Stimulated activated CD4-positive, alpha-beta T cell treated with anti-CD3 and anti-CD28 coated beads, Interleukin-15, amount 100 ng/mL, for 1 hour (primary cell): ENCODE measurements at places on chromosomes 6 and 20.

- DNase-seq = no peak
These were observed 306.5 kb upstream of the SPTLC3 start for GRCh38 chr20:12702312-12702711.

- no peak for DNase-seq
These were observed 69.1 kb upstream of the BTN3A2 start for GRCh38 chr6:26295691-26296555.

DNA sequence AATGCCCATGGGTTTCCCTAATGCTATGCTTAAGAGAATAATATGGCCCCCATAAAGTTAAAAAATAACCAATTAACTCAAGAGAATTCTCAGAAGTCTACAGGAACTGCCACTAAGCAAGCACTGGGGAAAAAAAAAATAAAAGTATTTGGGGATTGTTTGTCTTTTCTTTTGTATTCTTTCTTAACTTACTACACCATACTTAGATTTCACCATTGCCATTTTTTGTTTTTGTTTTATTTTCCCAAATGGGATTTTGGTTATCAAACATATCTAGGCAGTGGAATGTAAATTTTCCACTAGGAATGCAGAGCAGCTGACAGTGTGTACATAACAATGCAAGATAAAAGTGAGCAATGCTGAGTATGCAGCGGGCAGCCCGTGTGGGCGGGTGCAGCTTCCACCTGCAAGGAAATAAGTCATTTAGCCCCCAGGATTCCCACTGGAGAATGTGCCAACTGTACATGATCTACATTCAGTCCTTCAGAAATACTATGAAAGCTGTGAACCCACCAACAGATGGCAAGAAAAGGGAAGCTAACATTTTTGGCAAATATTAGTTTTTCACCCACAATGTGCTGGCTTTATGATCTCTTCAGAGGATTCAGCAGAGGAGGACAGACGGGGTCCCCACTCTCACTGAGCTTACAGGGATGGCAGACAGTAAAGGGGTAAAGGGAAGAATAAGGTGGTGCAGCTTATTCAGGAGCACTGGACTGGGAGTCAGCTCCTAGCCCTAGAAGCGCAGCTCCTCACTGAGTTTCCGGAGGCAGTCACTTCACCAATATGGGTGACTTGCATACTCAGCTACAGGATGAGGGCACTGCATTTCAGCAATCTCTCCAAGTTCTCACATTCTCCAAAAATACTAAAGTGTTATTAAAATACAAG lies 44.4 kb downstream of the DCDC2 start:
- no peak for DNase-seq

- no peak for DNase-seq
These were observed 89.6 kb upstream of the TOX2 start for GRCh38 chr20:43825051-43825402.

DNA sequence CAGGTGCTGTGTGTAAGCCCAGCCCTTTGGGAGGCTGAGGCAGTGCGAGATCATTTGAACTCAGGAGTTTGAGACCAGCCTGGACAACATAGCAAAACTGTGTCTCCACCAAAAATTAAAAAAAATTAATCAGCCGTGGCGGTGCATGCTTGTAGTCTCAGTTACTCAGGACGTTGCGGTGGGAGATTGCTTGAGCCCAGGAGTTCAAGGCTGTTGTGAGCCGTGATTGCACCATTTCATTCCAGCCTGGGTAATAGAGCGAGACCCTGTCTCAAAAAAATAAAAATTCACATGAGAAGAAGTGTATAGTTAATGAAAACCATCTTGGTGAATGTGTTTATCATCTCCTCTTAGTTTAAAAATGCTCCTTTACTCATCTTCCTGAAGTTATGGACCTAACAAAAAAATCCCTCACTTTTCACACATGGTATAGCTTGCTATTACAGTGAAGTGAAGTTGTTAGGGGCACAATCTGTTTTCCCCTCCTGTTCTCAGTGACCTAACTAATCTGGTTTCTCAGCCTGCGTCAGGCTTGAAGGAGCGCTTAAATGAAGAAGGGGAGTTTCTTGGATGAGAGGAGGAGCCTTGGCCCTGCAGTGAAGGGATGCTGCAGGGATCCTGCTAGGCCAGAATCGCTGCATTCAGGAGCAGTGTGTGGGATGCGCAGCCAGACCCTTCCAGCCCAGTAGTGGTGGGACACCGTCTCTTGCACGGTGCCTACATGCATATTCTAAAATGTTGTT lies 45.3 kb downstream of the JARID2 start:
- DNase-seq = no peak
